ENCODE measurements at places on chromosomes 12 and 14.
A peak's percentile ranks its signal among the peaks of the same experiment; 100 is the strongest.

- no peak for DNase-seq
These were observed 40.5 kb upstream of the C14orf132 start for GRCh38 chr14:95998656-95999055.

DNA sequence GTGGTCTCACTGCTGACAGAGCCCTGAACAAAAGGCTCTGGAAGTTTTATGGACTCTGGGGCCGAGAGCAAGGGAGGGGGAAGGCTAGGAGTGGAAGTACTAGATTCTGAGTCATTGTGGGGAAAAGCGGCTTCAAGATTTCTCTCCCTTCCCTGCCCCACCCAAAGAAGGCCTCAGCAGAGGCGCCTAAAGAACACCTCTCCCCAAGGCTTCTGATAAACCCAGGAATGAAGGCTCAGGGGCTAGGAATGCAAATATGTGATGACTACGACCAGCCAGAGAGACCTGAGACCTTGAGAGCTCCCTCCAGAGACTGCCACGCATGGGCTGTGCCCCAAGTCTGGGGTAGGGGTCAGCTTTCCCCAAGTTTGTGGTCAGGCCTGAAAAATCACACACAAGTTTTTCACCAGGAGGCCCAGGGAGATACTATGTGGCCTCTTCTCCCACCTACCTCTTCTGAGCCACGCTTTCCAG lies 130.7 kb upstream of the HIF1A start:
- no peak for DNase-seq

DNA sequence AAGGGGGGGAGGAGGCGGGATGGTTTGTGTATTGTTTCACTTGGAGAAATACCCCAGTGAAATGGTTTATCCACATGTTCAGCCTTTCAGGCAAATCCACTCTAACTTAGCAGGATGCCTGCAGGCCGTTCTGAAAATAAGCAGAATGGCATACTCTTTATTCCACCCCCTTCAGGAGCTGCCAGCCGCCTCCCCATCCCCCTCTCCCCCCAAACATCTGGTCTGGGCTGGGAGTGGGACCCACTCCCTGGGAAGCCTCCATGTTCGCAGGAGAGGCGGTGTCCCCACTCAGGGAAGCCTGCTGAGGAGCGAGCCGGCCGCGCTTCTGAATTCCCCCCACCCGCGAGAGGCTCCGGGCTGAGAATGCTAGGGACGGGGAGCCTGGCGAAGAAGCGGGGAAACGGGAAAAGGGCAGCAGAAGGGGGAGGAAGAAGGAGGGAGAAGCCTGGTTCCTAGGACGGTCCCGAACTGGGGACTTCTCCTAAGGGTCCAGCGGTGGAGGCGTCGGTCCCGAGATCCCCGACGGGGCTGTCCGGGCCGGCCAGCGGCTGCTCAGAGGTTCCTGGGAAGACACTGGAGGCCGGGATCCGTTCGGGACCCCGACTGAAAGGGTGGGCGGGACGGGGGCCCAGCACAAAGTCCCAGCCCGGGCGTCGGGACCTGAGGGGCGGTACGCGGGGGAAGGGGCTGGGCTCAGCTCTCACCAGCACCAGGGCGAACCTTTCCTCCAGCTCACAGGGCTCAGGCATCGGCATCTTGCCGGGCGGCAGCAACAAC lies 666 bp downstream of the FMNL3 start:
- DNase-seq: no peak

DNA sequence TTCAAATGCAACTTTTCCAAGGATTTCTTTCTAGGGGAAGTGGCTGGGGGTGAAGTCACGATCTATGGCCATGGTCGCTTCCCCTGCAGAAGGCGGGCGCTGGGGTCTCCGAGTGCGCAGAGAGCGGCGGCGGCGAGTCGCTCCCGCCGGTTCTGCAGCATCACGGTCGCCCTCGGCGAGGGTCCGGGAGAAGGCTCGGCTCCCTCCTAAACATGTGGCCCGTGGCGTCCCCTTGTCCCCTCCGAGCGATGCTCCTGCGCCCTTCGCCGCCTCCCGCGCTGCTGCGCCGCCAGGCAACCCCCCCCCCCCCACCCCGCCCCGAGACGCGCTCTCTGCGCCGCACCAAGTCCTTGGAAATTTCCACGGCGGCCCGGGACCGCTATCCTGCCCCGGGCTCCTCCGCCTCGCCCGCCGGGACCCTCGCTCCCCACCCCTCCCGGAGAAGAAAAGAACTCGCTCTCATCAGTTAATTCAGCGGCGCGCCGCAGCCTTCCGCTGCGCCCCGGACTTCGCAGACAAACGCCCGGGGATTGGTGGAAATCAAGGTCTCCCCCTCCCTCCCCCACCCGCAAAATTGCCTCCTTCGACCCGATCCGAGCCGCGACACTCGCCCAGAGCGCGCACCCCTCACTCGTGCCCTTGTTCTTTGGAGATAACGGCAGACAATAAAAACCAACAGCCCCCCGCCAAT lies at the start of gene ST8SIA1:
ST8SIA1 (minus strand) TSS at position 298 of the 691 bp plus-strand sequence. CDS start 475 bp downstream, outside the sequence.
- DNase-seq: no peak

GRCh38 chr12:130049666-130050065 lies 112.6 kb upstream of the FZD10 start:
- no peak for DNase-seq

DNA sequence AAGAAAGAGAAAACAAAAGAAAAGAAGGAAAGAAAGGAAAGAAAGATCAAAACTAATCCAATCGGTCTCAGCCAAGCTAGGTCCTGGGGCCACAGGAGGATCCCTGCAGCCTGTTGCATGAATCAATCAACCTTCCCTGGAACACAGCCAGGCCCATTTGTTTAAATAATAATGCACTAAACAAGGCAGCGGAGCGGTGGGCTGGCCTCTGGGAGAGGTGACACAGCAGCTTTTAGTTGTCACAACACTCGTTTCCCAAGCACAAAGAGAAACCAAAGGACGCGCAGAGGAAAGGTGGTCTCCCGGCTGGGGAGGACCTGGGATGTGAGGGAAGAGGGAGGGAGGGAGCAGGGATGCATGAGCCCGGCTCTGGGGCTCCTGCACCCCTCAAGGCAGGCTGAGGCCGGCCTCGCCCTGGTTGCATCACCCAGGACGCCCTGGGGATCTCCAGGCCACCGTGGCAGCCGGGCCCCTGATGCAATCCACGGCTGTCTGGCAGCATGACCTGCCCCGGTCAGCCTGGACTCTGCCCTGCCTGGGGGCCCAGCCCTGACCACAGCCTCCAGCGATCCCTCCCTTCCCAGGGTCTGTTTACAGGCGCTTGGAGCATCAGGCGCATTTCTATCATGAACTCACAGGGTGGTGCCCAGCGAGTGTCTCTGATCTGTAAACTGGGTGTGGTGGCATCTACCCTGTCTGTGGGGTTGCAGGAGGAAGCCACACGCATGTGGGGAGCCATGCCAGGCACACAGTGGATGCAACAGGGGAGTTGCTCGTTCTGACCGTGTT lies 32.5 kb downstream of the MMP17 start:
- peak; percentile 87 for DNase-seq

DNA sequence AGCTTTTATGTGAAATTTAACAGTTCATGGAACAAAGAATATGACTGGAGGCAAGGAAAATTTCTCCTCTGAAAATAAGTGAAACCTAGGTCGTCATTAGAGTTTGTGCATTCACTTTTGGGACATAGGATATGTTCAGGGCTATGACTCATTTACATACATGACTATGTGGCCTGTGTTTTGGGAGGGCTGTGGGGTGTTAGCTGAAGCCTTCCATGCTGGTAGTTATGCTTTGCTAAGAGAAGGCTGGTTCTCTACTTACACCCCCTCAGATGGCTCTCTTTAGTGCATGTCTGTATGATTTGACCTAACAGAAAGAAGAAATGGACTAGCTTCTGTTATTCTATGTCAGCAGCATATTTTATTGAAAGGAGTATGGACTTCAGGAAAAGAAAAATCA lies 416.5 kb upstream of the GARIN6 start:
- no peak for DNase-seq

- no peak for DNase-seq
These were observed 515.9 kb upstream of the TBX3 start for GRCh38 chr12:115199831-115200230.

GRCh38 chr14:32650665-32651064 lies 288.0 kb upstream of the NPAS3 start:
- DNase-seq: no peak

GRCh38 chr14:64844969-64845536 lies 34.7 kb downstream of the SPTB start:
- no peak for DNase-seq

DNA sequence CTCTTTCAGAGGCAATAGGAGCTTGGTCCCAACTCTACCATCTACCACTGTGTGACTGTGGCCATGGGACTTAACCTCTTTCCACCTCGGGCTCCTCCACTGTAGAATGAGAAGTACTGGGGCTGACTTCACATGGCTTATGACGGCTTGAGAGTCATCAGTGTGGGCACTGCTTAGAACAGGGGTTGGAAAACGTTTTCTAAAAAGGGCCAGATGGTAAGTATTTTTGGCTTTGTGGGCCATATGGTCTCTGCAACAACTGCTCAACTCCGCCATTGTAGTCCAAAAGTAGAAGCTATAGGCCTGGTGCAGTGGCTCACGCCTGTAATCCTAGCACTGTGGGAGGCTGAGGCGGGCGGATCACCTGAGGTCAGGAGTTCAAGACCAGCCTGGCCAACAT lies 69.2 kb upstream of the LTA4H start:
- DNase-seq: no peak

DNA sequence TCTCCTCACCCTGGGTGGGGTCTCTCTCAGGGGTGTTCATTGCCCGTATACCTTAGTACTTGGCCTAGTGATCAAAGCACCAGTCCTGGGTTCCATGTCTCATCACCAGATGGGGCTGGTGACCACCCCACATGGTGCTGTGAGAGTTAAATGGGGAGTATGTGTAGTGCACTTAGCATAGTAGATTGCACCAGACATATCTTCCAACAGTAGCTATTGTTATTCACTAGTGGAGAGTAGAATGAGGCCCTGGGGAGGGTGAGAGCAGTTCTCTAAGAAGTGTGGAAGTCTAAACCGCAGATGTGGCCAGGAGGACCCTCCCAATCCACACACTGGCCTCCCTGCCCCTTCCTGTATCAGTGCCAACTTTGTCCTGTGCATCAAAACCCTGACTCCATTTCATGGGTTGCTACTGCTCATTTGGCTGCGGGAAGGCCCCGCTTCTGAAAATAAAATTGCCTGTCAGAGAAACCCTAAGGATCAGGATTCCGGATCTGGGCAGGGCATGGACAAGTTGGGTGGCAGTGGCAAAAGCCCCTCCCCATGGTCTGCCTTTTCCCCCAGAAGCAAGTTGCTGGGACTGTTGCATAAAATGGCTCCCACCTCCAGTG lies 4.4 kb downstream of the CD9 start:
- DNase-seq: no peak

DNA sequence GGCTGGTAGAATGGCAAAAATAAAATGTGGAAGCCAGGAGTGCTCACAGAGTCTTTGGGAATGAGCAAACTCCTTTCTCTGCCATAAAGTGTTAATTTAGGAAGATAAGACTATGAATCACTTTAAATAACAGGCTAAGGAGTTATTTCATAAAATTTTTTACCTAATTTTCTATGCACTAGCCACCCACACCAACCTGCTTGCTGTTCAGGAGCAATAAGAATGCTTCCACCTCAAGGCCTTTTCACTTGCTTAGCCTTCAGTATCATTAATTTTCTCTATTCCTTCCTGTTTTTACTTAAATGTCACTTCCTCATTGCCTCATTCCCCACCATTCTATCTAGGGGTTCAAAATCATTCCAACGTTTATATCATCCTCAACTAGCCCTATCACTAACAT lies 326.8 kb downstream of the CCER1 start:
- no peak for DNase-seq
